ENCODE measurements at places on chromosomes 3 and 15.

GRCh38 chr3:126025862-126026261 is 56.9 kb downstream of the ROPN1B start:
- no peak for DNase-seq

GRCh38 chr3:105686278-105686897 is 182.4 kb downstream of the CBLB start:
- no peak for DNase-seq

DNA sequence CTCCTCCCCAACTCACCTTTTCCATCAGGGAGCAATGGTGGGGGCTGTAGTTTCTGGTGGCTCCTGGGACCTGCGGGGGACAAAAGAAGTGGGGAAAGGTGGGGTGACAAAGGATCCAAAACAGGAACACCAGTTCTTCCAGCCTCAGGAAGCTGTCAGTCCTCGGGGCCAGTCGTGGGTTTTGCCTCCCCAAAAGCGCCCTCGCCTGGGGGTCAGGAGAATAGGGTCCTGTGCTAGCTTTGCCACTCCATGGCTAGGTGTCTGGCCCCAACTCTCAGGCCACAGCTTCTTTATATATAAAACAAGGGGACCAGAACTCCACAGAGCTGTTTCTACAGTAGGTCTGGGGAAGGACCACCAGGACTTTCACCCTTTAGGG is 4.0 kb downstream of the CCDC9B start:
- no peak for DNase-seq

GRCh38 chr3:123072152-123072551 is 5.3 kb downstream of the PDIA5 start:
- no peak for DNase-seq

- DNase-seq: no peak
Observed at GRCh38 chr3:74415731-74416130, 198.7 kb downstream of the CNTN3 start.

DNA sequence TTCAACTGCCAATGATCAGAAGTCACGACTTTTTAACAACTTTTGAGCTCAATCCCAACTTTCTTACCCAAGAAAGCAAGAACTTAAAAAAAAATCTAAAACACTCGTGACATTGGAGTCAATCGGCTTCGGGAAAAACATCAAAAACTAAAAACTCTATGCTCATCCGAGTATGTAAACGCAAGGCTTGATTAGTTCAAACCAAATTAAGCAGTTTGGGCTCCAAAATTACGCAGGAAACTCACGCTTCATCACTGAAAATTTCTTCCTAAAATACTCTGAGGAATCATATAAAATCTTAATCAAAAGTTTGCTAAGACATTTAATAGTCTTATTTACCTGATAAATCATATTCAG is 1.6 kb downstream of the TRA2B start:
- DNase-seq: no peak

GRCh38 chr3:153061938-153062528 is 100.0 kb upstream of the RAP2B start:
- no peak for DNase-seq

- DNase-seq: no peak
Observed at GRCh38 chr3:28376424-28376823, 27.8 kb upstream of the AZI2 start.

DNA sequence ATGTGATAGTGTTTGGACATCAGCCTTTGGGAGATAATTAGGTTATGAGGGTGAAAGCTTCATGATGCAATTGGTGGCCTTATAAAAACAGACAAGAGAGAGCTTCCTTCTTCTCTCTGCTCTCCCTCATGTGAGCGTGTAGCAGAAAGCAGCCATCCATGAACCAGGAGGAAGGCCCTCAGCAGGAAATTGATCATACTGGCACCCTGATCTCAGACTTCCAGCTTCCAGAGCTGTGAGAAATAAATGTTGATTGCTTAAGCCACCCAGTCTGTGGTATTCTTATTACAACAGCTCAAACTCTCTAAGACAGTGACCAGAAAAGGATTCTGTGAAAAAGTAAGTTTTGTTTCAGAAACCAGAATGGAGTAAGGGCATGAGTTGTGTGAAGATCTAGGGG is 13.3 kb downstream of the STAC start:
- DNase-seq: no peak

GRCh38 chr3:115218859-115219258 is 71.8 kb upstream of the ZBTB20 start:
- no peak for DNase-seq

DNA sequence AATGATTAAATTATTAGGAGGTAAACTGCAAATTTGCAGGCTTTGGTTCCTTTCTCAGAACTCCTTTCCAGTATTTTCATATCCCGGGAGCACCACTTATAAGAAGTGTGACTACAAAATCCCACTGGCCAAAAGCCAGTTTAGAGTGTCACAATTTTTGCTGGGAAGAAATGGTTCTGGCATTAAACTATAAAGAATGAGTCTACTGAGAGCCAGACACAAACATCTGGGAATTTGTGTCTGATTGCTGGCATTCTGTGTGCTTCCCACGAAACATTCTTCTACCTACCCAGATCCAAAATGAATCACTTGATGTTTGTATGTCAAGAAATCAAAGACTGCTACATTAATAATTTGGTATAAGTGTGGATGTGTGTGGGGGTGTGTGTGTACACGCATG is 82.8 kb downstream of the DUT start:
- no peak for DNase-seq

GRCh38 chr3:151410891-151411559 is 26.5 kb upstream of the P2RY12 start:
- no peak for DNase-seq

GRCh38 chr3:198076722-198077308 is 116.8 kb downstream of the LMLN start:
- DNase-seq: no peak

- DNase-seq: no peak
Observed at GRCh38 chr3:44029100-44029499, 212.6 kb upstream of the TOPAZ1 start.

GRCh38 chr15:33007303-33007855 is 187.1 kb downstream of the FMN1 start:
- DNase-seq: no peak

DNA sequence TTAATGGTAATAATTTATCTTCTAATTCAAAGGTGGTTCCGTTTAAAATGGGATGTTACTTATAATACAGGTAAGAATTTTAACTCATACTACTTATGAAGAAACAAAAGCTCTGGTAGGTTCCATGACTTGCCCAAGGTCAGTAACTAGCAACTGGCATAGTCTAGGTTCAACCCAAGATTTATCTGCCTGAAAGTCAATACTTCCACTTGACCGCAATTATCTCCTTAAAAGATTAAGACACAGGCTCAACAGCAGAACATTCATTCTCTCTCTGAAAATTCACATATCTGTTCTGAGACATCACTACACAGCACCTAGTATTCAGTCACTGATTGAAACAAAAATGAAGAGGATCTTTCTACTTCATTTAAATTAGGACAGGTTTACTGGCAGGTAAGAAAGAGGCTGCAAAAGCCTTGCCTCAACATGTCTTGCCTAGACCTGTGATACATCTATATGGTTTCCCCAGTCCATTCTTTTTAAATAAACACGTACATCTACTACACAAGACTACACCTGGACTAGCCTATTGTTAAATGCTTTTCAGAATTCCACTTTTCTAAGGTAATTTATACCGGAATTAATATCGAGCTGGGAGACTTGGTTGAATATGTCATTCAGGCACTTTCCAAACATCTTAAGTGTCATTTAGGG is 1.2 kb downstream of the CSNK1G1 start:
- no peak for DNase-seq

DNA sequence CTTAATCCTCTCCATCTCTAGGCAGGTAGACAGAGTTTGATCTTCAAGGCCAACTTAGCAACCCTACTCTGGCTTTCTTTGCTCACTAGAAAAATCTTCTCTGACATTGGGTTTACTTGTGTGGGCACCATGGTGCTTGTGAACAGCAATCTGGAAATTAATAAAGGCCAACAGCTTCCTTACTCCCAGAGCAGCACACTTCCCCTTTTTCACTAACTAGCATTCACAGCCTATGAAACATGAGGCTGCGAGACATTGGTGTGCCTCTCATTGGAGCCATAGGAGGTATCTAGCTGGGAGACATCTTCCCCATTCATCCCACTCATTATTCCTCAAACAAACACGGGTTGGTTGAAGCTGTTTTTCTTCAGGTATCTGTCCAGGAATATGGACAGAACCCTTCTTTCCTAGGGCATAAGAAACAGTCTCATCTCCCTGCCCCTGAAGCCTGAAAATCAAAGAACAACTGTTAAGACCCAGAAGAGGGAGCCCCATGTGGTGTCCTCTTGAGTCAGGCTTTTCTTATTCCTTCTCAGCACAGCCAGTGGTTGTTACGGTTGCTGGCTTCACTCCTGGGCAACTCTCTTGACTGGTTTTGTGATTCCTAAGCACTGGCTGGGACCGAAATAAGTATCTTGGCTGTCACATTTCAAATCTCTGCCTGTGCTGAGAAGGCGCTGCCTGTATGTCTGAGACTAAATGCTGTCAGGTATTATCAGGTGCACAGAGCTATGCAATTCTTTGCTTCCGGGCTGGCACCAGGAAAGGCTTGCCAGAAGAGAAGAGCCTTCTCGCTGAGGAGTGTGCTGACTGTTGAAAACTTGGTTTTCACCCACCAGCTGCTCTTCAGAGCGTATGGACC is 194.4 kb downstream of the FEZF2 start:
- DNase-seq: no peak

DNA sequence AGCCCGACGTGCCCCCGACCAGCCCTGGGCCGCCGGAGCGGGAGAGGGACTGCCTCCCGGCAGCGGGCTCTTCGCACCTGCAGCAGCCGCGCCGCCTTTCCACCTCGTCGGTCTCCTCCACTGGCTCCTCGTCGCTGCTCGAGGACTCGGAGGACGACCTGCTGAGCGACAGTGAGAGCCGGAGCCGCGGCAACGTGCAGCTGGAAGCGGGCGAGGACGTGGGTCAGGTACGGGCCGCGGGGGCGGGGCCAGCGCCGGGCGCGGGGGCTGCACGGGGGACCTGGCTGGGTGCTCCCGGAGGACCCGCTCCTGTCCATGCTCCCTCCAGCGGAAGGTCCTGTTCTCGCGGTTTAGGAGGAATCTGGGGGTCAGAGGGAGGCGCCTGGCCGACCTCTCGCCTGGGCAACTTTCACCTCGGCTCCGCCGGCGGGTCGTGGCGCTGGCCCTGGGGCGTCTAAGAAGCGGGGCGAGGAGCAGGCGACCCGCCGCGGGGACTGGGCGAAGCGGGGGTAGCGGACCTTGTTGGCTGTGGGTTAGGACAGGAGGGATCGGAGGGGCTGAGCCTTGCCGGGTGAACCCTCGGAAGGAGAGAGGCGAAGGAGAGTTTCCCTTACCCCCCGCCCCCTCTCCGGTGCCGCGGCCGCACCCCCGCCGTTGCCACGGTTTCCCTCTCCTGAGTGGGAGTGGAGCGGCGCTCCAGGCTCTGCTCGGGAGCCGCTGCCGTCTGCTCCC is 682 bp downstream of the ITPKA start:
- DNase-seq: no peak

GRCh38 chr15:33616475-33616874 is 305.7 kb downstream of the RYR3 start:
- no peak for DNase-seq

DNA sequence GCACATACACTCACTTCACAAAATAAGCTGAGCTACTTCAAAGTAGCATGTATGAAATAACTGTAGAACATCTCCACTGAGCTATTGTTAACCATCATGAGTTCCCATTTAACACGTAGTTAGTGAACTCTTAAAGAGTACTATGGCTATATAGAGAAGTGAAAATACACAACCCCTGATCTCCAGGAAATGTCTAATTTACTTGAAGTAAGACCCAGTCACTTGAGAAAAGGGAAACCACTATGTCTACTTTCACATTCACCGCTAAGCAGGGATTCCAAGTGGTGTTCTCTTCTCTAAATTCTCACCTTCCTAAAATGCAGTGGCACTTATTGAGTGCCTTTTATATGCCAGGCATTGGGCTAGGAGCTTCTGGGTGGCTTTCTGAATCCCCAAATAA is 35.0 kb upstream of the COLQ start:
- no peak for DNase-seq

- DNase-seq: no peak
Observed at GRCh38 chr15:65383991-65384390, 6.2 kb upstream of the IGDCC3 start.

DNA sequence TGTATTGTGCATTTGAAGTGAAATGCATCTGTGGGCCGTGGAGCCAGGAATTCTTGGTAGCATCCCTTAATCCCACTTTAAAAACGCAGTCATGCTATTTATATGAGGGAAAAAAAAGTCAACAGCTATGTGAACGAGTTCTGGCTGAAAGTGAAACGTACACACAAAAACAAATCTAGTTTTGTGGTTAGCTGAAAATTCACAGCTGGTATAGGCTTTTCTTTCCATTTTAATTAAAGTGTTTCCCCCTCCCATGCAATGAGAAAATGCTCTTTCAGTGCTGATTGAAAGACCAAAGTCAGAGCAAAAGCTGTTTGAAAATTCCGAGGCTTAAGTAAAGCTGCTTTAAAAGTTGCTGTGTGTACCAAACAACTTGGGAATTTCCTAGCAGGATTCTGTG is 297.4 kb downstream of the PLCL2 start:
- DNase-seq: no peak

- no peak for DNase-seq
Observed at GRCh38 chr3:188194332-188194731, 40.4 kb downstream of the LPP start.

DNA sequence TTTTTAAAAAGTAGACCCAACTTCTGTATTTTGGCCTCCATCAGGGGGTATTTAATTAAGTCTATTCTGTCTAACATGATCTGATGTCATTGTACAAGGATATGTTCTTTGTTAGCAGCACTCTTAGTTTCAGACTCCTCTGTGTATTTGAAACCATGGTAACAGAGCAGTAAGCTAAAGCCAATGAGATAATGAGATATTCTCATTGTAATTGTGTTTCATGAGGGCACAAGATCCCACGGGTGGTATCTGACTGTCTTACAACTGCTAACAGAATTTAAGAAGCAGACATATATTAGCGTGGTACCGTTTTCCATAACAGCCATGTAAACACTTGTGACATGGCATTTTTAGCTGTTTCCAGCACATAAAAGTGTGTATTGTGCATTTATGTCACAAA is 251.2 kb upstream of the VEPH1 start:
- no peak for DNase-seq

- DNase-seq: no peak
Observed at GRCh38 chr3:53555068-53555588, 60.7 kb downstream of the CACNA1D start.

DNA sequence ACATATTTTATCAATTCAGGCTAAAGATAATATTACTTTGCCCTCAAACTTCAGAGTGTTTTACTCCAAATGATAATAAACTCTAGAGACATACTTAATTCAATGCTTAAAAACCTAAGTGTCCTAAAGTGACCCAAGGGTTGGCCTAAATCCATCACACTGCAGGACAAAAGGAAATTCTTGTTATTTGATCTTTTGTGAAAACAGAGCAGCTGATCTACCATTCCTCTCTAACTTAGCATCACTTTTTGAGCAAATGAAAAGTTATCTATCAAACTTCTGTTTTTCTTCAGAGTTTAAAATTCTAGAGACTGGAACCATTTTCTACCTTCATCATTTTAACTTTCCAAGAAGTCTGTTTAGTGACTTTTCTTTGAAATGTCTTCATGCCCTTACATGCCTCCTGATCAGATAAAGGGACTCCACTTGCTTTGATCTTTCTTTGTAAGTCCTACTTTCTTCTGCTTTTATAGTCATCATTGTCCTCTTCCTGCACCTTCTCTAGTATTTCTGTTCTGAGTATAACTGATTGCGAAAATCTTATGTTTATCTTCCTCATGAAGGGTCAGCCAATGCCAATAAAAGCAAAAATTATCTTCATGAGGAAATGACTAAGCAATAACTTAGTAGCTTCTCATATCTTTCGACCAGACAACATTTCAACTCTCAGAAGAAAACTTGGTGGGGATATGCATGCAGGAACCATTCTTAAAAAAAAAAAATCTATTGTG is 378.7 kb upstream of the TGFBR2 start:
- no peak for DNase-seq
